ENCODE measurements at places on chromosomes 7 and 10.

- DNase-seq, result no peak
Measured at GRCh38 chr7:114959931-114960330, 38.0 kb downstream of the MDFIC start.

- no peak for DNase-seq
Measured at GRCh38 chr7:127214956-127215718, 37.6 kb downstream of the GRM8 start.

GRCh38 chr7:1050254-1050906 is 6.0 kb downstream of the GPR146 start:
- DNase-seq, result no peak

DNA sequence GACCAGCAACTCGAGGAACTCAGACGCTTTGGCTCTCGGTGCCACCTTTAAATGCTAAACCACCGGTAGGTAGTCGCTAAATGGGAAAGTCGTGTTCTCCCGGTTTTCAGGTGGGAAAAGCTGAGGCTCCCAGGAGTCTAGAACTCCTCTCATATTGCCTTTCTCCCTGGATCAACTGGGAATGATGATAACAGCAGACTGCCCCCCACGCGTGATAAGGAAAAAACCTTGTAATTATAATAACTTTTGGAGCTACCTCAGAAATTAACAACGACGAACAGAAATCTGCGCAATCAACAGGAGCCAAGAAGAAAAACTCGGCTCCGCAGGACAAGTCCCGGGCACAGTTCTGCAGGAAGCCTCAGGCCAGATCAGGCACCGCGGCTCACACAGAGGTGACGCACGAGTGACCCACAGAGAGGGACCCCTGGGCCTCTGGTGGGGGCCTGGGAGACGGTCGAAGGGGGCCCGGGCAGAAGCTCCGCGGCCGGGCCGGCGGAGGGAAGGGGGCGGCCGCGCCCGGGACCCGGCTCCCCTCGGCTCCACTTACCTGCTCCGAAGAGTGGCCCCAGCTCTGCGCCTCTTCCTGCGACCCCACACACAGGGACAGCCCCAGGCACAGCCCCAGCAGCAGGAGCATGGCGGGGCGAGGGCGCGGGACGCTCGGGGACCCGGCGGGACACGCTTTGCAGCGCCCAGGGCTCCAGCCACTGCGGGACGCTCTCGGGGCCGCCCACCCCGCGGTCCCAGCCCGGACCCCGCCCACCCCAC is at the start of gene ITIH5:
Gene ITIH5 (minus strand): TSS at position 714 of the 771 bp plus-strand sequence. CDS start 74 bp downstream, at position 640.
- no peak for DNase-seq

- DNase-seq, result no peak
Measured at GRCh38 chr7:30681815-30682211, 443 bp downstream of the CRHR2 start.

DNA sequence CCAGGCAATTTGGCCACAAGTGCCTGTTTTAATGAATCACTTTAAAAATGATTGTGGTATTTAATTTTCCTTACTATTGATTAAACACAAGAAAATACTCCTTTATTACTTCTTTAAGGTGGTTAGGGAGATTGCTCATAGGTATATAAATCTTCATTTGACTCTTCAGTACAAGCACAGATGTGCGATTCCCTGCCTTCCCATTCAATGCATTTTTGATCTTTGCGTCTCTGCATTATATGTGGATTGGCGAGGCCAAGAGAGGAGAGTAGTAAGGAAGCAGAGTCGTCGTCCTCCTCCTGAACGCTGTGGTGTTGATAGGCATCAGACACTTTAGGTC is 683.7 kb downstream of the LRMDA start:
- DNase-seq, result no peak

- DNase-seq, result no peak
Measured at GRCh38 chr7:41870461-41871138, 167.7 kb upstream of the INHBA start.

DNA sequence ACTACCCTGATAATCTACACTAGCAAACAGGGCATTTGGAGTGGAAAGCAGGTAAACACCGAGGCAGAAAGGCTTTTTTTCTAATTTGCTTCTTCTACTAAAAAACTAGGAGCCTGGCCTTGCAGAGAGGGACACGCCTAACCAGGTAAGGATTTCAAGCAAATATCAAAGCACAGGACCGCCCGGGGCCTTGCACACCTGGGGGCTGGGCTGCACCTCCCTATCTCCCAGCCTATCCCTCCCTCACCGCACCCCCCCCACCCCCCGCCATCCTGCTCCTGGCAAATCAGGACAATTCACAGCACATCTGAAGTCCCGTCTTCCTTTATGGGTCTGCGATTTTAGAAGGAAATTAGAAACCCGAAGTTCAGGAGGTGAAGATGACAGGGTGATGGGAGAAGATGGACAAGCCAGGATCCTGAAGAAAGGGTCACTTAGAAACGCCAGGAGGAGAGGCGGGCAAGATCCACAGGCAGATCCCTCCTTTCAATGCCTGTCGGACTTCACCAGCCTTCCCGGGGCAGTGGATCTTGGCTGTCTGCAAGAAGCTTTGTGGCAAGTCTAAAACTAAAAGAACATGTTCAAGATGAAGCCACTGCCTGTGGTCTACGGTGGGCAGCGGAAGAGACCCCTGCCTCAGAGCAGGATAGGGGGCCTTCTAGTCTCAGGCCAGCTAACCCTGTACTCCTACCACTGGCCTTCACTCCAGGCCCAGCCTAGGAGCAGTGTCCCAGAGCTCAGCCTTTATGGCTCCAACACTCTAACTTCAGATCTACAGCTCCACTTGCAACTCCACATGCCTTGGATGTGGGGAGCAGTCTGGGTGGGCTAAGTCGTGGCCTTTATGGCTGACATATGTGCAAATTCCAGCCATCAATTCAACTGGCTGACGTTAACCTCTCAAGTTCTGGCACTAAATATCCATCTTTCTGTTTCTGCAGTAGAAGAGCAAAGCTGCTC is 43.9 kb downstream of the TNS3 start:
- no peak for DNase-seq

- DNase-seq, result no peak
Measured at GRCh38 chr10:118573512-118573911, 21.9 kb downstream of the PRLHR start.

DNA sequence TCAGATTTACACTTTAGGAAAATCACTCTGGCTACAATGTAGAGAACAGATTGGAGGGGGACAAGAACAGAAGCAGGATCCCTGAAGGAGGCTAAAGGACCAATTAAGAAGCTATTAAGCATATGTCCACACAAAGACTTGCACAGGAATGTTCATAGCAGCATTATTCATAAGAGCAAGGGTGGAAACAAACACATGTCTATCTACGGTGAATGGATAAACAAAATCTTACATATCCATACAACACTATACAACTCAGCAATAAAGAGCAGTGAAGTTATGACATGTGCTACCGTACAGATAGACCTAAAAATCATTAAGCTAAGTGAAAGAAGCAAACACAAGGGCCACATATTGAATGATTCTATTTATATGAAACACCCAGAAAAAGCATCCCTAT is 10.4 kb downstream of the CHCHD3 start:
- no peak for DNase-seq

GRCh38 chr7:30241767-30242166 is 42.6 kb upstream of the ZNRF2 start:
- no peak for DNase-seq

GRCh38 chr10:109996766-109997171 is 11.0 kb upstream of the ADD3 start:
- no peak for DNase-seq

GRCh38 chr7:148503900-148504487 is 86.6 kb upstream of the C7orf33 start:
- no peak for DNase-seq

DNA sequence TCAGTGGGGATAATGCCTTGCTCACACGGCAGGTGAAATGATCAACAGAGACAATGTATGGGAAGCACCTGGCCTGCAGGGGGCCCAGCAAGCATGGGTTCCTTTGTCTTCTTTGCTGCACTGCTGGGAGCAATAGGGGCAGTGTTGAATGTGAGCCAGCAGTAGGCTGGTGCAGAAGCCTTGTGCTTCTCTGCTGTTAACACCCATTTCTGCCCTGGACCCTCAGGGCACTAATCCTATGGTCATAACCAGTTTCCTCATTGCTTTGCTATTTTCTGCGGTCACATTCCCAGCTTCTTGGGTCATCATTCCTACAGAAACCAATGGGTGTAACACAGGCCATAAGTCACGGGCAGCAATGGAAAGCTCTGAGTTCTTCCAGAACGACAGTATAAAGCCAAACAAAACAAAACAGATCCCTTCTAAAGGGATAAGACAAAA is 10.9 kb upstream of the LGI1 start:
- DNase-seq, result no peak

DNA sequence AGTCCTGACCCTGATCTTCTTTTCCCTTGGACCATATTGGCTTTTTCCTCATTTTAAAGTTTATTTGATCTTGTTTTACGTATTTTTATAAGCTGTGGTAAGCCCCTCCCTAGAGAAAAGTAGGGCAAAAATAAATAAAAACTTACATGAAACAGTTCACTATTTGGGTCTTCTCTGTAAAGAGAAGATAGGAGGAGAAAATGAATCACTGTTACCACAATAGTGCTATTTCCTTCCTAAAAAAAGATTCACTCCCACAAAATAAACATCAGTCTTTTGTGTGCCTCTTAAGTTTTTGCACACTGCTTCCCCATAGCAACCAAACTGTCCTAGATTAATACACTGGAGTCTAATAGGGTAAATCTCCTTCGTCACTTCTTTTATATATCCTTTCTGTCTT is 1.4 kb upstream of the SVIL start:
- no peak for DNase-seq

DNA sequence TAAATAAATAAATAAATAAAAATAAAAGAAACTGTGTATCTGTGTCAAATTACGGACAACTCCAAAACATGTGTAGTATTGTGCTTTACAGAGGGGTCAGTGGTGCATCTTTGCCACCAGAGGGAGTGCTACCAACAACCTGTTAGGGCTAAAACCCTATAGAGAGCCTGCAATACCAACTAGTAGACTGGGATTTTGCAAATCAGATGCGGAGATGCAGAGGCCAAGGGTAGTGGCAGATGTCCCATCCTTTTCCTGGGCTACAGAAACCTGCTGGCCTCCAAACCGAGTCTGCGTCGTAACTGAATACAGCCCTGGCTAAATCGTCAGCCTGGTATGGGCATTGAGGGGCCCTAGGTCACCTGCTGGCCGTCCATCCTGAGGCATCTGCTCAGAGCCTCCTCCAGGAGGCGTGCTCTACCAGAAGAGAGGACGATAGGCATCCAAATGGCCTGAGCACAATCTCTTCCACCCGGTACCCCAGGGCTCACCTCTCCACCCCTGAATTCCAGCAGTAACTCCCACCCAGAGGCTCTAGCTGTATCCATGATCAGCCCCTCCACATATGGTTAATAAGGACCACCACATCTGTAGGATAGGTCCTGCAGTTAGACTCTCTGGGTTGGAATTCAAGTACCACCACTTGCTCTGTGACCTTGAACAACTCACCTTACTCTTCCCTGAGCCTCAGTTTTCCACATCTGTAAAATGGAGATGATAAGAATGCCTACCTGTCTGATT is 6.2 kb upstream of the RRP12 start:
- peak; percentile 30 for DNase-seq

GRCh38 chr7:157425137-157425731 is 88.4 kb downstream of the DNAJB6 start:
- DNase-seq, result no peak

DNA sequence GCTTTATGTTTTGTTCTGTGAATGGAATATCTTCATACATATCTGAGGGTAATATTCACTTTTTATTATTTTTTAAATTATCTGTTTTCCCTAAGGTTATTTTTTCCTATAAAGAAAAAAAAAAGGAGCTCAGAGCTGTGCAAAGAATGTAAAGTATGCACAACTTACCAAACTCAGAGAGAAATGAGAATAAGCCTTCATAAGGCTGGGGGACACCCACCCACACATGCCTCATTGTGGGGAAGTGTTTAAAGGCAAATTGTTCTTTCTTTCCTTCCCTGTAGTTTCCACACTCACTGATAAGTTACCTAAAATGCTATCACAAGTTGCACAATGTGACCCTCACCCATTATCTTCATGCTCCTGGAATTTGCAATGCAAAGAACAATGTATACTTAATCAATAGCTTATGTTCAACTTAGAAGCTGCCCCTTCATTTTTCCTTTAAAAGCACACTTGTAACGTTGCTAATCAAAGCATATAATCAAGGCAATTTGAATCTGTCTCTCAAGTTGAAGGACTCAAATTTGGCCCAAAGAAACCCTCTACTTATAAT is 108.1 kb downstream of the GNAT3 start:
- no peak for DNase-seq

GRCh38 chr7:77501192-77501515 is 35.9 kb upstream of the PTPN12 start:
- no peak for DNase-seq

DNA sequence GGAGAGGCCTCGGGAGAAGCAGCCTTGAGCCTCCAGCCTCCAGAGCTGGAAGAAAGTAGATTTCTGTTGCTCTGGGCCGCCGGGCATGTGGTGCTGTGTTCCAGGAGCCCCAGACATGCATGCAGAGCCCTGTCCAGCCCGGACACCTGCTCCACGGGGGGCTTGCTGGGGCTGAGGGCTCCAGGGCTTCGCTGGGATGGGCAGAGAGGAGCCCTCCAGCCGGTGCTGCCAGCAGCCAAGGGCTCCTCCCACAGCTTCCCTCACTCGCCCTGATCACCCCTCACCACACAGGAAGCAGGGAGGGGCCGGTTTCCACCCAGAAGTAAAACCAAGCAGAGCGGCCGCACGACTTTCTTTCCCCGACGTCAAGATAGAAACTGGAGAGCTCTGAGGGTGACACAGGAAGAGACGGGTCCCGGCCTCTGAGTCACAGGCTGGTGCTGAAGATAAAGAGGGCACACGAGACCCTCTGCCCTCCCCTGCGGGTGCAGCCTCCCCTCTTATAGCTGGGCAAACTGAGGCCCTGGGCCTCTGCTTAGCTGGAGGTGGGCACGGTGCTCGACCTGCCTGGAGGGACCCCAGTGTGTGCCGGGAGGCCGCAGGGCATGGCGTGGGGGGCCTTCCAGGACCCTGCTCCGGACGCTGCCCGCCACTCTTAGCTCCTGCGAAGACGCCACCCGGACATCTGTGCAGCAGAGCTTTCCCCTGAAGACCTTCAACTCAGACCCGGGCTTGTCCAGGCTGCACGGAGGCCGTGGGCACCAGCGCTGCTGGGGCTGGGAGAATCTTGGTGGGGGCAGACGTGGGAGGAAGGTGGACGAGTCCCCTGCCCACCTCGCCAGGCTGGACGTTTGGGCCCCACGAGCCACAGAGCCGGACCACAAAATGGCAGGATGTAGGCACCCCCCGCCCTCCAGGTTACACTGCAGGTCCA is 31.1 kb downstream of the ADAP1 start:
- DNase-seq, result peak; percentile 60

GRCh38 chr10:84166620-84167288 is 6.8 kb upstream of the GPR15LG start:
- no peak for DNase-seq

DNA sequence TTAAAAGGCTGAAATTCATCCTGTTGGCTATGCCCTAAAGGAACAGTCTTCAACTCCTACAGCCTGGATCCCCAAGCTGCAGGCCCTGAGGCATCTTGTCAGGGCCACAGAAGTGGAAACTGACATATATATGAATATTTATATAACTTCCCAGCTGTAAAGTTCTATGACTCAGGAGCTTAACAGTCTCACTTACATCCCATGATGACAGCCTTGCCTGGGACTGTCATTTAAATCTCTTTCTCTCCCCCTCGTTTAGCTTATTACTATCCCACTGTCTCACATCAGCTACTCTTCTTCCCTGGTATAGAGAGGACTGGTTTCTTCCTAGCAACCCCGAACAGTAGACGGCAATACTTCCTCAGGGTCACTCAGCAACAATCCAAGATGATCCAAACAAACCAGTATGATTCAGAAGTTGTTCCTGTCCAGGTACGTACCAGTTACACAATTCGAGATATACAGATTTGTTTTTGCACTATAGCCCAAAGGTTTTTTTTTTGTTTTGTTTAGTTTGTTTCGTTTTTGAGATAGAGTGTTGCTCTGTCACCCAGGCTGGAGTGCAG is 22.7 kb downstream of the KIAA1549 start:
- no peak for DNase-seq

Data from SIG-M5 (cell line).